ENCODE measurements at places on chromosomes 1 and 21.

DNA sequence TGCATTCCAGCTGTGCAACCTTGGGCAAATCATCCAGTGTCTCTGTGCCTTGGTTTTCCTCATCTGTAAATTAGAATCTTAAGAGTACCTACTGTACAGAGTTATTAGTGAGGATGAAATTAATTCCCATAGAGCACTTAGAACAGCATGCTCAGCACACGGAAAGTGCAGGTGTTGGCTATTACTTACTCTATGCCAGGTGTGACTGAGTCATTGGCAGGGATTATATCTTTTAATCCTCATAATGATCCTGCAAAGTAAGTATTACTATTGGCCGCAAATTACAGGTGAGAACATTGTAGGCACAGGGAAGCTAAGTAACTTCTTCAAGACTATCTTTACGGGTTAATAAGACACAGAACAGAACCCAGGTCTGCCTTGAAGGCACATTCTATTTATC, 6.3 kb upstream of the UBE2U start:
- no peaks in the 10 kb centered on the region for H3K27me3 ChIP-seq
- peaks cover 11% of the 10 kb centered on the region for H3K4me1 ChIP-seq
- no peaks in the 10 kb centered on the region for H3K36me3 ChIP-seq
- no peak overlapping the region for H3K27ac ChIP-seq
- DNase-seq = no peak
- no peak overlapping the region for H3K4me3 ChIP-seq

DNA sequence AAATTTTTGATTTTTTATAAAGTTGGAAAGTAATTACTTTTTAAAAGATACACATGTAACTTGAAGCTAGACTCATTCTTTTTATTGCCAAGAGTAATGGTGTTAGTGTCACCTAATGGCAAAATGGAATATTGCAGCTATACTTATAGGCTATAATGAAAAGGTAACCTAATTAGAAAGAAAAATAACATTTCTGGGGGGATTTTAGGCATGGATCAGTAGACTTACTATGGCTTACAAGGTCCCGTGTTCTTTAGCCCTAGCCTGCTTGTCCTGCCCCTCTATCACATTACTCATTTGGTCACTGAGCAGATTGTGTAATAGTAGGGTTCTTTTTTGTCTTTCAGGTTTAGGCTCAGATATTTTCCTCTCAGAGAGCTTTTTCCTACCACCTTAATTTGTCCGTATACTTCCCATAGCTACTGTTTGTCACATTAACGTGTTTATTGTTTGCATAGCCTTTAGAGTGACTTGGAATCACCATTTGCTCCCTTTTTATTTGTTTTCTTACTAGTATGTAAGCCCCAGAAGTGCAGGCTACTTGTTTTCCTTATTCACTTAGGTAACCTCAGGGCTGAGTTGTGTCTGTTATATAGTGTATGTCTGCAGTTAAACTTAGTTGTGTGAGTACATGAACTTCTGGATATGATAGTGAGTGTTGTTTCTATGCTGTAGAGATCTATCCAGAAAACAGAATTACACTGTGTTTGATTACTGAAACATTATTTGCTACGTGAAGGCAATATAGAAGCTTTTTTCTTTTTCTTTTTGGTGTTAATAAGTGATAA, 58.7 kb downstream of the RABGAP1L start:
- H3K4me3 ChIP-seq = no peak overlapping the region
- no peaks in the 10 kb centered on the region for H3K27me3 ChIP-seq
- peaks cover 5% of the 10 kb centered on the region for H3K4me1 ChIP-seq
- no peak for DNase-seq
- H3K27ac ChIP-seq = no peak overlapping the region

DNA sequence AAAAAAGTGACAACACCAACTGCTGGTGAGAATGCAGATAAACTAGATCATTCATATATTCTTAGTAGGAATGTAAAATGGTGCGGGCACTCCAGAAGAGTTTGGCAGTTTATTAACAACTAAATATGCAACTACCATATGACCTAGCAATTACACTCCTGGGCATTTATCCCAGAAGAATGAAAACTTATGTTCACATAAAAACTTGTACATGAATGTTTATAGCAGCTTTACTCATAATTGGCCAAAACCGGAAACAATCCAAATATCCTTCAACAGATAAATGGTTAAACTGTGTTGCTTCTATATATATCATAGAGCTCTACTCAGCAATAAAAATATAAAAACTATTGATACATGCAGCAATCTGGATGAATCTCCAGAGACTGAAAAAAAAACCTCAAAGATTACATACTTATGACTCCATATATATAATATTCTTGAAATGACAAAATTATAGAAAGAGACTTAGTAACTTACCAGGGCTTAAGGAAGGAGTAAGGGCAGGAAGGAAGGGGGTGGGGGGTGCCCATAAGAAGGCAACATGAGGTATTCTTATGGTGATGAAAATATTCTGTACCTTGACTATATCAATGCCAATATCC, 99.9 kb downstream of the KCNH1 start:
- peaks cover 13% of the 10 kb centered on the region for H3K4me1 ChIP-seq
- peak; percentile 2 for DNase-seq
- no peak overlapping the region for H3K4me3 ChIP-seq
- no peak overlapping the region for H3K27ac ChIP-seq
- no peaks in the 10 kb centered on the region for H3K36me3 ChIP-seq

DNA sequence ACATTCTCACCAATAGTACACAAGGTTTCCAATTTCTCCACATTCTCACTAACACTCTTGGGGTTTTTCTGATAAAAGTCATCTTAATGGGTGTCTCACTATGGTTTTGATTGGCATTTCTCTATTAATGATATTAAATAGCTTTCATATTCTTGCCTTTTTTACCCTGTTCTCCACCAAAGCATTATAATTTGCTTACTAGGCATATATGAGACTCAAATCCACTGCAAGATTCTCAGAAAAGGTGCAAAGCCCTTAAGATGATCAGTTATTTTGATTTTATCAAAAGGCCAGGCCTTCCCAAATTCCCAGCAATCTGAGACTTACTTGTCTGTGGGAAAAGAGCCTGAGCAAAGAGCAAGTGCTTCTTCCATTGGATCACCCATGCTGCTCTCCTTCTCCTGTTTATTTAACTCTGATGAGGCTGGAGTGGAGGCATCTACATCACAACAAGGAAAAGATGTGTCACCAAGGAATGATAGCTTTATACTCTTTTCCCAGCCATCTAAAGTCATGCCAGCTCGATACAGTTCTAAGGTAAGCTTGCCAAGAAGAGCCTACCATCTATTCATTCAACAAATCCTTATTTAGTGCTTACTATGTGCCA, 24.6 kb downstream of the CLSPN start:
- H3K36me3 ChIP-seq = peaks cover 5% of the 10 kb centered on the region
- no peak overlapping the region for H3K27ac ChIP-seq
- no peak for DNase-seq
- no peaks in the 10 kb centered on the region for H3K27me3 ChIP-seq
- H3K4me3 ChIP-seq = no peak overlapping the region

DNA sequence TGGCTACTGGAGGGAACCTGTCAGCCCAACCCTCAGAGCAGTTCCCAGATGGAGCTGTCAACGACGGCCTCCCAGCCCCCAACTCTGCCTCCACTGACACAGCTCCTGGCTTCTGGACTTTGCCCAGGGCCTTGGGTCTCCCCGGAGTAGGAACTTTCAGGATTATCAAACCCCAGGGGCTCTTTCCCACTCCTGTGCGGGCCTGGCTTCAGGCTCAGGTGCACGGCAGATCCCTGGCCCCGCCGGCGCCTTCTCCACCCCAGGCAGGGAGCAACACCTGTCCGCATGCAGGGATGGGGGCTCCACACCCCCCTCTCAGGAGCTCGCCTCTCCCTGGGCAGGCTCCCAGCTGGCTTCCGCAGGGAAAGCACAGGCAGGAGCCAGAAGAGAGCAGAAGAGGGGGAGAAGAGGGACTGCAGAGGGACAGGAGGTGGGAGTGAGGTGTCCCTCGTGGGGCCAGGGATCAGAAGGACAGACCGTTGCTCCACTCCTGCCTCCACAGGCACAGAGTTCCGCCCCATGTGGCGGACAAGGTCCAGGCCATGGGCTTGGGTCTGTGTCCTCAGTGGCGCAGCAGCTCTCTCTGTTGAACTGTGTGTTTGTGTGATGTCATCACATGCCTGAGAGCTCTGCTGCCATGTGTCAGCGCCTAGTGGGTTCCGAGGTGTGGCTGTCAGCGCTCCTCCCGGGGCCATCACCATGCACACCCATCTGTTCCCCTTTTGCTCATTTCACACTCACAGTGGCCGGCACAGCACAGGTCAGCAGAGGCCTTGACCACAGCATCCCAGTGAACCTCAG, 107.7 kb downstream of the PDE9A start:
- H3K4me1 ChIP-seq = no peaks in the 10 kb centered on the region
- no peak overlapping the region for H3K27ac ChIP-seq
- H3K27me3 ChIP-seq = peaks cover 3% of the 10 kb centered on the region
- no peak overlapping the region for H3K4me3 ChIP-seq
- peak; percentile 85 for DNase-seq

DNA sequence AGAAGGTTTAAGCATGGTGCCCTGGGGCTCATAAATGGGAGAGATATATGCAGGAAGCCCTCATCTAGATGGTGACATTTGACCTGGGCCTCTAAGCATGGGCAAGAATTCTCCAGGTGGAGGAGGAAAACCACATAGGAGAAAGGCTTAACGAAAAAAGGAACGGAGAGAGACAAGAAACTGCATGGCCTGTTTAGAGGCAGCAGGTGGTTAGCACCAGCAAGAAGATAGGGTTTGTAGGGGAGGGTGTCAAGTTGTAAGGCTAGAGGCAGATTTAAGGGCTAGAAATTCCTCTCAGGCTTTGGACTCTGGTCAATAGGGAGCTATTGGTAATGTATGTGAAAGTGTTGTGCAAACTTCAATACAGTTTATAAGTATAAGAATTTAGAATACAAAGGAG, 8.2 kb upstream of the MAPKAPK2 start:
- no peak for DNase-seq
- no peak overlapping the region for H3K27ac ChIP-seq
- H3K36me3 ChIP-seq = no peaks in the 10 kb centered on the region
- H3K4me3 ChIP-seq = no peak overlapping the region
- peaks cover 33% of the 10 kb centered on the region for H3K4me1 ChIP-seq
- no peaks in the 10 kb centered on the region for H3K27me3 ChIP-seq

- no peaks in the 10 kb centered on the region for H3K36me3 ChIP-seq
- no peak overlapping the region for H3K27ac ChIP-seq
Observed at GRCh38 chr1:11434501-11434900, 44.5 kb upstream of the DISP3 start.

DNA sequence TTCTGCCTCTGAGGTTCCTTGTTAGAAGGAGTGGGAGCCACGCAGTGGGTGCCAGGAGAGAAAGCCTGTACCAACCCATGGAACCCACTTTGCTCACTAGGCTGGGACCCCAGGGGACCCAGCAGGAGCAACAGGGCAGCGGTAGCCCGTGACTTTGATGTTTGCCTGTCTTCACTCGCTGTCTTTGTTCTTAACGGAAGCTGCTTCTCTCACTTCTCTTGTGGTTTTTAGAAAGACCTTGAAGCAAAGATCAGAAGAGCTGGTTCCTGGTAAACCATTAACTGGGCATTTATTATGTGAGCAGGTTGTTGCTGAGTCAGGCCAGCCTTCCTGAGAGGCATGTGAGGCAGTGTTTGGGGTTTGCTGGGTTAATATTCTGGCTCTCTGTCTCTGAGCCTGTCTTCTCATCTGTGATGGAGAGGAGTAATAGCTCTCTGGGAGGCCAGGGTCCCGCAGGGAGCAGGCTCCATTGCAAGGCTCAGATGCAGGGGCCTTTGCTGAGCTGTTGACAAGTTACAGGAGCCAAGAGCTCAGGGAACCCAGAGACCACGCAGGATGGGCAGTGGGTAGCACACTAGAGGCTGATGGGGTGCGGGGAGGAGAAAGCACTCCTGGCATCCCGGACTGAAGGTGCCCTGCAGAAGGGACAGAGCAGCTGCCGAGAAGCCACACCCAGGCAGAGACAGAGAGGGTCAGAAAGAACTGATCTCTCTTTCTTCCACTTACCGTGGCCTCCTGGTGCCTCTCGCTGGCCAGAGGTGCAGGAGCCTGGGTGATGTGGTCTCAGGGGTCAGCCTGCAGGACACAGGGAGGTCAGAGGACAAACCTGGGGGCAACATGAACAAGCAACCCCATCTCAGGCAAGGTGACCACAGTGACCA, 367.5 kb upstream of the C1orf174 start:
- H3K36me3 ChIP-seq = no peaks in the 10 kb centered on the region
- no peak overlapping the region for H3K4me3 ChIP-seq

DNA sequence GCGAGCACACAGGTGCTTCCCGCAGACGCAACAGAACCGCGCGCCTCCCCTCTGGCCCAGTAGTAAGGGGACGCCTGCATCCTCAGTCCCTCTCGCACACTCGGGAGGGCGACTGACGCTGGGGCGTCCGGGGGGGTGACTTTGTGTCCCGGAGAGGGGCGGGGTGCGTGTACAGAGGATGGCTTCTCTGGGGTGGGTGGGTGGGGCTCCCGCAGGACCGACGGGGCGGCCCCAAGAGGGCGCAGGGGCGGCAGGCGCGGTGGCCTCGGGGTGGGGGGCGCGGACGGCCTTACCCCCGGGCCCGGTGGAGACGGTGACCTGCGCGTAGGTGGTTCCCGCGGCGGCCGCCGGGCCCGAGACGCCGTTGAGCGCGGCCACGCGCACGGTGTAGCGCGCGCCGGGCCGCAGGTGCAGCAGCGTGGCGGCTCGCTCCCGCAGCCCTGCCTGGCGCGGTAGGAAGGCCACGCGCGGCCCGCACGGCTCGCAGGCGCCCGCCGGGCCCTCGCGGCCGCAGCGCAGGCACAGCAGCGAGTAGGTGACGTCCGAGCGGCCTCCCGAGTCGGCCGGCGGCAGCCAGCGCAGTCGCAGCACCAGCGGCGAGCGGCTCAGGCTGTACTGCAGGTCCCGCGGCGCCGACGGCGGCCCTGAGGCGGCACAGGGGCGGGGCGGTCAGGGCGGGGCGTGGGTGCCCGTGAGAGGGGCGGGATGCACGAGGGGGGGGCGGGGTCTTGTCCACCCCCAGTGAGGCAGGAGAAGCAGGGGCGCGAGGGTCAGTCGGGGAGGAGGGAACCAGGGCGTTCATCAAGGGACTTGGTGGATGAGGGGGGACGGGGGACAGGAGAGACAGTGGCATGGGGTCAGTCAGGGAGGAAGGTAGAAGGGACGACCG, 12.1 kb downstream of the EPHA10 start:
- no peak overlapping the region for H3K4me3 ChIP-seq
- no peak overlapping the region for H3K27ac ChIP-seq
- no peaks in the 10 kb centered on the region for H3K36me3 ChIP-seq
- peaks cover 43% of the 10 kb centered on the region for H3K27me3 ChIP-seq

- peak; percentile 94 for DNase-seq
- H3K36me3 ChIP-seq = no peaks in the 10 kb centered on the region
- H3K4me3 ChIP-seq = peak overlapping the region; percentile 52
Observed at GRCh38 chr1:9494936-9495758, 44.1 kb upstream of the SLC25A33 start.

GRCh38 chr1:226615876-226616275, 67.3 kb downstream of the STUM start:
- no peak overlapping the region for H3K4me3 ChIP-seq
- no peak overlapping the region for H3K27ac ChIP-seq
- no peaks in the 10 kb centered on the region for H3K4me1 ChIP-seq
- H3K27me3 ChIP-seq = peaks cover 12% of the 10 kb centered on the region
- H3K36me3 ChIP-seq = no peaks in the 10 kb centered on the region

- peak overlapping the region; percentile 88 for H3K27ac ChIP-seq
- H3K4me3 ChIP-seq = peak overlapping the region; percentile 92
- no peak for DNase-seq
- peaks cover 29% of the 10 kb centered on the region for H3K4me1 ChIP-seq
- peaks cover 12% of the 10 kb centered on the region for H3K36me3 ChIP-seq
- no peaks in the 10 kb centered on the region for H3K27me3 ChIP-seq
Observed at GRCh38 chr1:36384542-36385409, 948 bp downstream of the STK40 start.
